CD4-positive, alpha-beta memory T cell (primary cell): ENCODE measurements at places on chromosomes 5 and 9. TPM values are rescaled to one million over a fixed set of nuclear protein-coding genes. Genes with fewer than 3 reads are reported as not detected.

PCDHB14 gene
- total RNA-seq = 0.15 TPM

GRM6 gene
- not detected for total RNA-seq

C1QTNF3 gene
- total RNA-seq = 7.0 TPM

BAG1 gene
- 56.3 TPM for total RNA-seq

RELL2 gene
- total RNA-seq = 20.4 TPM

DBH gene
- total RNA-seq = 0.08 TPM

FAM120AOS gene
- 49.7 TPM for total RNA-seq

CEP120 gene
- 70.1 TPM for total RNA-seq
